HEK293T (cell line): ENCODE measurements at places on chromosomes 7 and 10.

GRCh38 chr10:4450981-4451908 lies 374.8 kb upstream of the AKR1E2 start:
- DNase-seq, result no peak

DNA sequence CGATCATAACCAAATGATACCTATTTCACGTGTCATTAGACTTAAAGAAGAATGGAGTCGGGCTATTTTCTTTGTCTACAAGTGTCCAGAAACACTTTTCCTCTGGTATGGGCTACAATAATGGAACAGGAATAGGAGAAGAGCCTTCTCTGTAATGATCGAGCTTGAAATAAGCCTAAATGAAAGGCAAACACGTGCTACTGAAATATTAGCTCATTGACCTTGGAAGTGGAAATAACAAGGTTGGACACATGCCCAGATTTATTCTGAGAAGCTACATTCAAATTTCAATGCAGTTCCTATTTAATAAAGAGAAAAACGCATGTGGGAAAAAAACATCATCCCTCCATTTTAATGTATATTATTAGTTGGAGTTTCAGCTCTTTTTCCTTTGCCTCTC lies 254.7 kb upstream of the PTER start:
- no peak for DNase-seq

DNA sequence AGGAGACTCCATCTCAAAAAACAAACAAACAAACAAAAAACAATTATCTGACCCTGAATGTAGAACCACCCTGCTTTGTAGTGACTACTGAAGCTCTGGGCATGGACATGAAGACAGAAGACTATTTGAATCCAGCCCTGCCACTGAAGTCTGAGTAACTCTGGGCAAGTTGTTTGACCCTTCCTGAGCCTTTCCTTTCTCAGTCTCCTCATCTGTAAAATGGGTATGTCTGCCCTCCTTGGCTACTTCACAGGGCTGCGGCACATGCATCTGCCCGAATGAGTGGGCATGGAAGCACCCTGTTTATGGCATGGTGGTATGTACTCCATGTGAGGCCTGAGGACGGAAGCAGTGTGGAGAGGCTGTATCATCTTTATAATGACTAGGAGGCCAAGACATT lies 22.2 kb upstream of the MALSU1 start:
- DNase-seq, result no peak

DNA sequence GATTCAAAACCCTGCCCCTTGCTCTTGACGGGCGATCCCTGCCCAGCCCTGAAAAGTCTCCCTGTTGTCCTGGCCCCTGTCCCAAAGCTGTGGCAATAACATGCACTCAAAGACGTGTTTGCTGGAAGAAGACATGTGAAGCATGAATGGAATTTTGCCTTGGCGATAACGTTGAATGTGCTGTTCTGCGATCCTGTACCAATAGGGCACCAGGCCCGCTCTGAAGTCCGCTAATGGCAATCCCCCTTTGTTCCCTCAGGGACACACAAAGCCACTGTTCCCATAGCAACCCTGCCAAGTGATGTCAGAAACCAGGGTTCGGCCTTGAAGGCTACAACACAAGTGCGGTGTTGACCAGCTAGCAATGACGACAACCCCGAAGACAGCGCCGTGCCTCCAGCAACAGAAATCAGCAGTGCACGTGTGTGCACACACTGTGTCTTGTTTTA lies 284.6 kb downstream of the KLF6 start:
- DNase-seq, result no peak

DNA sequence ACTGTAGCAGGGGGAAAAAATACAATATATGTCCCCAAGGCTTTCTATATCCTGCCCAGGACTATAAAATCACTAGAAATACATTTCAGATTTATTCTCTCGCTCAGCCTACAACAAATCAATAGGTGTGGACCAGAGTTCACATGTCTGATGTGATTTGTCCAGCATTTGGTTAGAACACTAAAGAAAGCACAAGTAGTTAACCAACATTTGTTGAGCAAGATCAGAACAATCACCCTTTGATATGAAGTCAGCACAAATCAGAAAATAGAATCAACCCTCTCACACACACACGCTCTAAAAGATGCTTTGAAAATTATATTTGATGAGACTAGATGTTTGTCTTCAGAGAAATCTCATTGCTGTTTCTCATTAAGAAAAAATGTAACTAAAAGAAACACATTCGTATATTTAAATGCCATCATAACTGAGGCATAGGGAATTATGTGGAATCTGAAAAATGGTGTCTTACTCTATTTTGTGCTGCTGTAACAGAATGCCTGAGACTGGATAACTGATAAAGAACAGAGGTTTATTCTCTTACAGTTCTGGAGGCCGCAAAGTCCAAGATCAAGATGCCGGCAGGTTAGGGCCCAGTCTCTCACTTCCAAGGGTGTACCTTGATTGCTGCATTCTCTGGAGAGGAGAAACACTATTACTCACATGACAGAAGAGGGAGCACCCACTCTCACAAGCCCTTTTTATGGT lies 10.5 kb downstream of the AKR1D1 start:
- no peak for DNase-seq

DNA sequence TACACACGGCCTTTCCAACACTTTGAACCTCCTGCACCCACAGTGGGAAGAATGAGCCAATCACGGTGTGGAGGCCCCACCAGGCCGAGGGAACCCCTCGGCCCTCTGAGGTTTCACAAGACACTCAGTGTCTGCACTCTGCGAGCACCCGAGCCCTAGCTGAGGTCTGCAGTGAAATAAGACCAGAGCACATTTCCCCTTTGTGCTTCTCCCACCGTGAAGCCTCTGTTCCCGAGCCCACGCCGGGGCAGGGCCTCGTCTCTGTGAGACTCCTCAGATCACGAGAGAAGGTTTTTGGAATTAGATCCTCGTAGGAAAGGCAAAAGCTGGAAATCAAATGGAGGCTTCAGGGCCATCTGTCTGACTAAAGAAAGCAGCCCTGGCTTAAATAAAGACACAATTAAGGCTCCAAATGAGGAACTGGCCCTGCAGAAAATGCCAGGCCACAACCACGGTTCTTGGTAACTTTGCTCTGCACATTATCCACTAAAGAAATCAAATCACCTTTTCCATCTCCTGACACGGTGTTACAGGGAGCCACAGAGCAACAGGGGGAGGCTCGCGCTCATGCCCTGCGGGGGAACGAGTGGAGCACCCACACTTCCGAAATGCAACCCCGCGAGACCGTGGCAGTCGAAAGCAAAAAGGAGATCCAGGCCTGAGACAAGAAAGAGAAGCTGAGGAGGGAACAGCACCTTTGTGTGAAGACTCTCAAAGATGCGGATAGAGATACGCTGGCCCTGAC lies 43.7 kb downstream of the FAM53B start:
- no peak for DNase-seq

GRCh38 chr10:45625879-45626278 lies 46.7 kb downstream of the ZFAND4 start:
- no peak for DNase-seq

GRCh38 chr10:127485153-127485857 lies 63.8 kb upstream of the NPS start:
- DNase-seq, result peak; percentile 32

DNA sequence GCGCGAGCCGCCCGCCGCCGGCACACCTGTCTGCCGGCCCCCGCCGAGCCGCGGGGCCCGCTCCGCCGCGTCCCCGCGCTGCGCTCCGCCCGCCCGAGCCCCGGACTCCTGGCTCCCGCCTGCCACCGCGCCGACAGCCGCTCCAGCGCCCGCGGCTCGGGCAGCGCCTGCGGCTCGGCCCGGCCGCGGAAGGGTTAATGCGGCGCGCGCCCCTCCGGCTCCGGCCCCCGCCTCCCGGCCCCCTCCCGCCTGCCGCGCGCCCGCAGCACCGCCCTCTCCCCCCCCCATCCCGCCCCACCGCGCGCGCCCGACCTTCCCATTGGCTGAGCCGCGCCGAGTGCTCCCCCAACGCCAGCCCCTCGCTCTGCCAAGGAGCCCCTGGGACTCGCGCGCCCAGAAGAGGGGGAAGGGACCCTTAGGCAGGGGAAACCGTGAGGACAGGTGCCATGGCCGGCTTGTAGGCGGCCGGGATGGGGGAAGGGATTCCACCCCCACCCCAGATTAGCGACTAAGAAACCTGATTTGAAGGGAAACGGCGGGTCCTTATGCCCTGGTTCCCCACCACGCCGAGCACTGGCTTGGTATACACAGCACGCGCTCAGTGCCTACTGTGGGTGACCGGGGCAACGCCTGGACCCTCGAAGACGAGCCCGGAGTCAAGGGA lies at the start of gene KCNH2:
Gene KCNH2 (minus strand): TSS at position 196 of the 664 bp plus-strand sequence. CDS start 408 bp downstream, outside the sequence.
- DNase-seq, result peak; percentile 90

DNA sequence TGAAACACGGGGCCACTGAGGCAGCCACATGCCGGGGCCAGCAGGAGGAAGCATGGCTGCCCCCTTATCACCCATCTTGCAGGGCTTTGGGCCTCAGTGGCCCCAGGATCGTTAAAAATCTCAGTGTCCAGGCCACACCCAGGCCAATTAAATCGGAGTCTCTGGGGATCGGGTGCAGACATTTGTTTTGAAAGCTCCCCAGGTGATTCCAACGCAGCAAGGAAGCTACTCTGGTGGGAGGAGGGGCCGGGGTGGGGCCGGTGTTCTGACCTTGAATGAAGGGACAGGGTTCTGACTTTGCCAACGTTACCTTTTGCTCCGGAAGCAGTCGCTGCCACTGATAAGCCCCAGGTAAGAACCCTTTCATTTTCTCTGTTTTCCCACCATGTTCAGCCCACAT lies 412.3 kb upstream of the FOXK1 start:
- no peak for DNase-seq

GRCh38 chr7:5077740-5078139 lies 32.1 kb downstream of the RBAK start:
- DNase-seq, result no peak

GRCh38 chr7:48505466-48505865 lies 334.2 kb downstream of the ABCA13 start:
- DNase-seq, result no peak

DNA sequence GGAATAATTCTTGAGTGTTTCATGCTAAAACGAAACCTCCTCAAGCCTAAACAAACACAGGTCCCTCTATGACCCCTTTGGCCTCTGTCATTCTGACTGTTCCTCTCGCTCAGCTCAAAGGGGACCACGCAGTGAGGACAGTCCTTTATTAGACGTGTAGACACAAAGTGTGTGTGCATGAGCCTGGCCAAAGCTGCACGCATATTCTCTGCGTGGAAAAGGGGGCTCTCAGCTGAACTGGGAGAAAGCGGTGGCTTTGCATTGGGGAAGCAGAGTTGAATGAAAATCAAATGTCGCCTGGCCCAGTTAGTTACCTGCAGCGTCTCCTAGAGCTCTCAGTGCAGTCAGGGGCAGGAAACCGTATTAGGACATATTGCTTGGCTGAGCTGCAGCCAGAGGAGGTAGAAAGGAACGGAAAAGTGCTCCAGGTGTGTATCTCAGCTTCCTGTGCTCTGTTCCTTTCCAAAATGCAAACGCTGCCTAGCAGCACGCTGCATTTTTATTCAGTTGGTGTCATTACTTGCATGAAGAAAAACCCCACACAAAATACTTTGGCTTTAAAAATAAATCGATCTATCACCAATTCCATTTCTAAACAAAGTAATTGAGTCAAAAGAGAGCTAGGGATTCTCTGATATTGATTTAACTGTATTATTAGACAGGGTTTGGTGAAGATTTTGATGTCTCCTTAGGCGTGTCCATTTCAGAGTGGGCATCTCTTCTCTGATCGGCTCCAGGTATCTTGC lies 4.9 kb downstream of the GATA3 start:
- DNase-seq, result no peak

GRCh38 chr7:34247468-34247867 lies 342.1 kb downstream of the BMPER start:
- DNase-seq, result no peak

DNA sequence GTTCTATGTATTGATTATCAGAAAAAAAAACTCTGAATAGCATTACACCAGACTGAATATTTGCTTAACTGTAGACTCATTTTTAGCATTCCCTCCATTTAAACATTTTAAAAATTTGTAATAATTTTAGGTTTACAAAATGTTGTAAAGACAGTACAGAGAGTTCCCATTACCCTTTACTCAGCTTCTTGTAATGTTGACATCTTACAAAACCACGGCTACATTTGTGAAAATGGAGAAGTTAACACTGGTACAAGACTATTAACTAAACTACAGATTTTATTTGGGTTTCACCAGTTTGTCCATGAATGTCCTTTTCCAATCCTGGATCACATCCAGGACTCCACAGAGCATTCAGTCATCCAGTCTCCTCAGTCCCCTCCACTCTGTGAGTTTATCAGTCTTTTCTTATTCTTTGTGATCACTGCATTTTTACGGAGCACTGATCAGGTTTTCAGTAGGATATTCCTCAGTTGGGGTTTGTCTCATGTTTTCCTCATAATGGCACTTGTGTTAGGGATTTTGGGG lies 130.0 kb upstream of the EEPD1 start:
- DNase-seq, result no peak

- no peak for DNase-seq
Observed at GRCh38 chr7:132419542-132419941, 156.7 kb downstream of the PLXNA4 start.

DNA sequence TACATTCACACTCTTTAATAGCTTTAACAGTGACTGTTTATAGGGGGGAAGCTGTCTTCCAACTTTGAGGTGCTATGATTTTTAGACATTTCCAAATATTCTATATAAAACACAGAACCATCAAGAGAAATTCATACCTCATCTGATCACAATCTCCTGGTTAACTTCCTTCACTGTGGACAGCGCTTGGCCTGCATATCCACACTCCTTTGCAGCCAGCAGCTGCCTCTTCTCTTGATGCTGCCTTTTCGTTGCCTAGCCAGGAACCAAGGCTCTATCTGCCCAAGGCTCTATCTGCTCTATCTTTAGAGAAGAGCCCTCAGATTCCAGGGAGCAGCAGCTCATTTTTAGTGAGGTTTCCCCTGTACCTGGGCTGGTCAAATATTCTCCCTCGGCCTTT lies 252.0 kb downstream of the PTEN start:
- DNase-seq, result no peak

GRCh38 chr7:149459540-149460452 lies 1.1 kb downstream of the ZNF777 start:
- peak; percentile 71 for DNase-seq

DNA sequence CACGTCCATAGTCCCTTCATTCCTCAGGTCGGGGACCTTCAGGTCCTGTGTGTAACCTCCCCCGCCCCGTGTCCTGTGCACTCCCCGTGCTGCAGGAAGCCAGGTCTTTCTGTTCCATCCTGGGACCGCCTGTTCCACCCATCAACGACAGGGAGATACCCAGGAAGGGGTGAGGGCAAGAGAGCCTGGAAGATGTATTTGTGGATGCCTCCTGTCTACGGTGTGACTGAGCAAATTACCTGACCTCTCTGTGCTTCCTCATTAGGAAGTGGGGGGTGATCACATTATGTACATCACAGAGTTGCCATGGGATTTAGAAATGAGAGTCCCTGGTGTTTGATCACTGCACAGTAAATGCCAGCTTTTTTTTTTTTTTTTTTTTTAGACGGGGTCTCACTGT lies 46.3 kb downstream of the GRID2IP start:
- no peak for DNase-seq
